CD4-positive, alpha-beta T cell treated with Interleukin-2 at 100 ng/mL for 4 hours (primary cell): ENCODE measurements at places on chromosomes 1 and 21.

- no peak for DNase-seq
These were observed 7.7 kb downstream of the AMIGO1 start for GRCh38 chr1:109501644-109502363.

DNA sequence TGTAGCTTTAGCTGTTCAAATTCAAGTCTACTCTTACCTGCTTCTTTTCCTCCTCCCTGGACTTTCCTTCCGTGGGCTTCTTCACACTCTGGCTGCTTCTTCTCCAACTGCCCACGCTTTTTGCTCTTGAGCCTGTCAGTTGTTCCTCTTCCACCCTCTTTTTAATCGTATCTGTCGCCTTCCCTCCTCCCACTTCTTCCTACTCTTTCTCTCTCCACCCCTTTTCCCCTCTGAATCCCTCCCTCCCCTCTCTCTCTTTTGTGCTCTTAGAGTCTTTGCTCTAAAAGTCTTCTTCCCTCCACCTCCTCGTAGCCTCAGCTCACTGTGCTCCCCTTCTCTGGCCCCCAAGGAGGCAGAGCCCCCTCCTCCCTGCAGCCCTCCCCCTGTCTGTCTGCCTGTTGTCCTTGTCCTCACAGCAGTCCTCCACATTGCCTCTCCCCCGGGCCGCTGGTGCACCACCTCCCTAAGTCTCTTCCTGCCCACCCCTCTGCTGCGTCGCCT, 12.9 kb upstream of the GJA5 start:
- DNase-seq = no peak

- DNase-seq = no peak
These were observed 189.5 kb downstream of the KCNT2 start for GRCh38 chr1:196418772-196419171.

DNA sequence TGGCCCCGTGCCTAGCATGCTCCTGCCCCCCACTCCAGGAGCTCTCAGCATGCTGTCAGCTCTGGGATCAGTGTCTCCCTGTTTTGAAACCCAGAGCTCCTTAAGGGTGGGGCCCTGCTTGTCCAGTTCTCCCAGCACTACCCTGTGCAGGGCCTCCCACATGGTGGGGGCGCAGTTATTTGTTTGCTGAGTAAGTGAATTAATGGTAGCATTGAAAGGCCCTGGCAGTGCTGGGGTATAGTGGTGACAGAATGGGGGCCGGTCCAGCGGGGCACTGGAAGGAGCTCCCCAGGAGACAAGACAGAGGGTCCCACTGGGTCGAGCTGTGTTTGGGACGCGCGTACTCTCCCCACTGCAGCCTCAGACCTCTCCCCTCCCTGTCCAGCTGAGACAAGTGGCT, 99.9 kb downstream of the NPHP4 start:
- no peak for DNase-seq

DNA sequence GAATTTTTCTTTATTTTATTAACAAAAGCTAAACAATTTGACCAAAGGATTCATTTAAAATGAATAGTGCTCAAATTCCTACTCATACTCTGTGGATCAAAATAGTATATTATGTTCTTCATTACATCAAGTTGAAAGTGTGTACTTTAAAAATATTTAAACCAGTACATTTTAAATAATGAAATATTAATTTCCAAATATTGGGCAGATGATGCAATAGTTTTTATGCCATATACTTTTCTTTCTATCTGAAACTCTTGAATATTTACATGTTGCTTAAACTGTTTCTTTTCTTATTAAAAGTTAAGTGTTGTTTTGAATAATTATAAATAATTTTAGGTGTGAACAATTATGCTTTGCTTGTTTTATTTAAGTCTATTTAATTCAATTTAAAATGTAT, 144.7 kb upstream of the TMPRSS15 start:
- DNase-seq = no peak

- DNase-seq = no peak
These were observed 198.6 kb downstream of the GRIK3 start for GRCh38 chr1:36835696-36836095.
